Keratinocyte (primary cell): ENCODE measurements at places on chromosomes 12 and 14. TPM values are rescaled to one million over a fixed set of nuclear protein-coding genes. Genes with fewer than 3 reads are reported as not detected.

TPH2 gene
- not detected in 3 replicates for polyA plus RNA-seq

GRCh38 chr12:131355361-131356245, 355.3 kb upstream of the SFSWAP start:
- H3K27me3 ChIP-seq = no peaks in the 10 kb centered on the region
- H3K4me3 ChIP-seq = no peak overlapping the region
- no peak overlapping the region for H3K27ac ChIP-seq
- no peaks in the 10 kb centered on the region for H3K36me3 ChIP-seq
- DNase-seq = no peak

DNA sequence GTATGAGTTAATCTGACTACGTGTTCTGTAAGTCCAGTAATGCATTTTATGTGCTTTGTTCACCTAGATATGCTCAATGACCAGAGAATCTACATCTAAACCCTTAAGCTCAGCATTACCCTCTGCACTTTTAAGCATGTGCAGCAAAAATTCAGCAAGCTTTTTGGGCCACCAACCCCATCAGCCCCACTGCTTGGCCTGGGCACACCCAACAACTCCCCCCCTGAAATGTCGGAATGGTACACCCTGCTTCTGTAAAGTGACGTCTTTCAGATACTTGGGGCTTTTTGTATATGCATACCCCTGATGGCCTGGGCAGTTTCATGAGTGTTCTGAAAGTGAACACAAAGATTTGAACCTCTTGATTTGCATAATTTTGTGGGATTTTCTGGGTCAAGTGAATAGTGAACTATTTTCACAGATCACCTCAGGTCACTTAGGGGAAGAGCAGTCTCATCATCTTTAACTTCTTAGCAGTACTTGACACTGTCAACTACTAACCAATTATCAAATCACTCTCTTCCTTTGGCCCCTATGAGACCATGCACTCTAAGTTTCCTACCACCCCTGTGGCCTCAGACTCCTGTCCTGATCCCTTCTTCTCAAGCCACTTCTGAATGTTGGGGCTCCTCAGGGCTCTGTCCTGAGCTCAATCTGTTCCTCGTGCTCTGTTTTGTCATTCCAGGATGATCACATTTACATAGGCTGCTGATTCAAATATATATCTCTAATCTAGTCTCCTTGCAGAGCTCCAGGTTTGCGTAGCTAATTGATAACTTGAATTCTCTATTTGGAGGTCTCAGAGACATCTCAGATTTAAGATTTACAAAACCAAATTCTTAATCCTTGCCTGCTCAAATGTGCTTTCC, 36.3 kb upstream of the PPM1A start:
- peaks cover 12% of the 10 kb centered on the region for H3K27me3 ChIP-seq
- H3K4me3 ChIP-seq = no peak overlapping the region
- no peak for DNase-seq
- H3K27ac ChIP-seq = no peak overlapping the region
- no peaks in the 10 kb centered on the region for H3K4me1 ChIP-seq
- no peaks in the 10 kb centered on the region for H3K36me3 ChIP-seq

ADCY4 gene
- polyA plus RNA-seq = 0.21 to 0.44 TPM (median 0.23 TPM) in 3 replicates

DNA sequence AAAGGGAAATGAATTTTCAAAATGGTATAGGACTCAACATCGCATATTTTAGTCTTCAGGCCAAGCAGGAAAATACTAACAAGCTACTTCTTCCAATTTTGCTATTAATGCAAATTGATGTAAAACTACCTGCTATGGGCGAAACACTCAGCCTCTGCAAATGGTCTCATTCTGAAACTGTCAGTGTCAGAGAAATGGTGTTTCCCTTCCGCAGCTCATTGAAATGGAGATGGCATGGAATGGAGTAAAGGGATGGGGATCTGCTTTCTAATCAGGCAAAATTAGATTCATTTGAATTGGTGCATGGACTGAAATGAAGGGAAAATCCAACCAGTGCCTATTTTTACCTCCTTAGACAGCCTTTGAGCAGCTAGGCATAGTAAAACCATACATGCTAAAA, 80.4 kb upstream of the EEA1 start:
- H3K27ac ChIP-seq = no peak overlapping the region
- no peak overlapping the region for H3K4me3 ChIP-seq
- no peaks in the 10 kb centered on the region for H3K4me1 ChIP-seq
- no peaks in the 10 kb centered on the region for H3K36me3 ChIP-seq

- H3K4me1 ChIP-seq = peaks cover 5% of the 10 kb centered on the region
- DNase-seq = no peak
- H3K4me3 ChIP-seq = peak overlapping the region; percentile 70
Observed at GRCh38 chr12:123149501-123150274, 1.2 kb downstream of the PITPNM2 start.

DNA sequence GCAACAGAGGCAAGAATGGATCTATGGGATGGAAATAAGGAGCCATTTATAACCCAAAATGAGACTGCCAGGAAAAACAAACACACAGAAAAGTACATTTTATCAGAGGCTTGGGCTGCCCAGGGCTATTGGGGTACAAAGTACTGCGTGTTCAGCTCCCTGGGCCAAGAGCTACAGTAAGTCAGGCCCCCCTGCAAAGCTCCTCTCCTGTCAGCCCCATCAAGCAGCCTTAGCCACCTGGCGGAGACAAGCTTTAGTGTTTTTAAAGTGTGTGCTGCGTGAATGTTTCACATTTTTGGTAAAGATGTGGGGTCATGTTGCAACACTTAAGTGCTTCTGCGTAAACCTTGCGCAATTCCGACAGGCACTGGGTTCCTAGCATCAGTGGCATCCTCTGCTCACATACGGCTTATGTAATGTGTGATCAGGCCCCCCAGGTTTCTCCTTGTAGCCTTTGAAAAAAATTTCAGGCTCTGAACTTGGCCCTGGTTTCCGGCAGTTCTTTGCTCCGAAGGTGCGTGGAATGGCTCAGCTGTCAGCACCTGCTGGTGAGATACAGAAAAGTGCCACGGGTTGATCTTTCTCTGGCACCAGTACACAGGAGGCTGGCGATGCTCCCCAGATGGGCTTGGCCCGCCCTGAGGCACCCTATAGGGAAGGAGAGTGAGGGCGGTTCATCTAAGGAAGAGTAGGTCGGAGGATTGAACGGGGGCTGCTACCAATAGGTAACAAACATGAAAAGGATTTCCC, 198.7 kb upstream of the EEA1 start:
- no peak overlapping the region for H3K27ac ChIP-seq
- DNase-seq = no peak
- H3K4me3 ChIP-seq = no peak overlapping the region

CCDC197 gene
- not detected in 3 replicates for polyA plus RNA-seq

AICDA gene
- polyA plus RNA-seq = not detected in 3 replicates

GRCh38 chr12:31591380-31591901, 505 bp upstream of the DENND5B start:
- H3K36me3 ChIP-seq = no peaks in the 10 kb centered on the region
- no peaks in the 10 kb centered on the region for H3K27me3 ChIP-seq
- DNase-seq = no peak
- peak overlapping the region; percentile 77 for H3K4me3 ChIP-seq
- peak overlapping the region; percentile 14 for H3K27ac ChIP-seq
- no peaks in the 10 kb centered on the region for H3K4me1 ChIP-seq

- no peaks in the 10 kb centered on the region for H3K27me3 ChIP-seq
- H3K4me3 ChIP-seq = no peak overlapping the region
- H3K36me3 ChIP-seq = no peaks in the 10 kb centered on the region
- DNase-seq = no peak
- no peaks in the 10 kb centered on the region for H3K4me1 ChIP-seq
Observed at GRCh38 chr12:70590549-70591226, 46.5 kb downstream of the PTPRB start.

SIX6 gene
- not detected in 3 replicates for polyA plus RNA-seq

JPH4 gene
- polyA plus RNA-seq = 0.01 to 0.04 TPM (median 0.03 TPM) in 3 replicates

RNASE3 gene
- polyA plus RNA-seq = not detected in 3 replicates

GRCh38 chr14:75402867-75403413, 24.9 kb upstream of the JDP2 start:
- DNase-seq = no peak
- H3K4me3 ChIP-seq = no peak overlapping the region
- H3K27me3 ChIP-seq = peaks cover 7% of the 10 kb centered on the region

GRCh38 chr14:83960832-83961512, 1569.0 kb upstream of the FLRT2 start:
- no peak overlapping the region for H3K4me3 ChIP-seq
- no peaks in the 10 kb centered on the region for H3K27me3 ChIP-seq
- H3K27ac ChIP-seq = no peak overlapping the region
- DNase-seq = no peak

DNA sequence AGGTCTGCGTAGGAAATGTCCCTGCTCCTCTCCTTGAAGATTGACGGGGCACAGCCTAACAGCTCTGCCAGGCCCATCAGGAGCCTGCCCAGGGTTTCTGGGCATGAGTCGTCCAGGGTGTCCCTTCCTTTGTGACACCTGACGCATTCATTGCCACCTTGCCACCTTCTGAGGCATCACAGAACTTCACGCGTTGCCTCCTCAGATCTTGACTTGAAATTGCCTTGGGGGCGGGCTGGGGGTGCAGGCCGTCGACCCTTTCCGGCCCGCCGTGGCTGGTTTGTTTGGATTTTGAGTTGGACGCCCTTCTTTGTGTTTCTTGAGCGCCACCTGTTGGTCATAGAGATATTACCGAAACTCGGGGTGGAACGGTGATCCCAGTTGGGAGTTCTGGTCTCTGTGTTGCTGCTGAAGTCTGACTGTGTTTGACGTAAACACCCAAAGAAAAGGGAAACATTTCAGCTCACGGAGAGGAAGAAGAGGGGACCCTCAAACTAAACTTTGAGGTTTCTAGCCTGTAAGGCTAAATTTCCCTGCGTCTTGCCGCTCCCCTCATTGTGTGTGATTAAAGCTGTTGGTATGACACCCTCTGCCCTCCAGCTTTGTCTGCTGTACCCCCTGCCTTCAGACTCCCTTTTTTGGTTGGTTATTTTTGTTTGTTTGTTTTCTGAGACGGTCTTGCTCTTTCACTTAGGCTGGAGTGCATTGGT, 44.6 kb downstream of the MLXIP start:
- H3K4me3 ChIP-seq = peak overlapping the region; percentile 19
- peak overlapping the region; percentile 30 for H3K27ac ChIP-seq
- H3K36me3 ChIP-seq = peaks cover 8% of the 10 kb centered on the region

GRCh38 chr14:22472935-22473854, 115.8 kb downstream of the DAD1 start:
- no peaks in the 10 kb centered on the region for H3K36me3 ChIP-seq
- no peak overlapping the region for H3K4me3 ChIP-seq

DNA sequence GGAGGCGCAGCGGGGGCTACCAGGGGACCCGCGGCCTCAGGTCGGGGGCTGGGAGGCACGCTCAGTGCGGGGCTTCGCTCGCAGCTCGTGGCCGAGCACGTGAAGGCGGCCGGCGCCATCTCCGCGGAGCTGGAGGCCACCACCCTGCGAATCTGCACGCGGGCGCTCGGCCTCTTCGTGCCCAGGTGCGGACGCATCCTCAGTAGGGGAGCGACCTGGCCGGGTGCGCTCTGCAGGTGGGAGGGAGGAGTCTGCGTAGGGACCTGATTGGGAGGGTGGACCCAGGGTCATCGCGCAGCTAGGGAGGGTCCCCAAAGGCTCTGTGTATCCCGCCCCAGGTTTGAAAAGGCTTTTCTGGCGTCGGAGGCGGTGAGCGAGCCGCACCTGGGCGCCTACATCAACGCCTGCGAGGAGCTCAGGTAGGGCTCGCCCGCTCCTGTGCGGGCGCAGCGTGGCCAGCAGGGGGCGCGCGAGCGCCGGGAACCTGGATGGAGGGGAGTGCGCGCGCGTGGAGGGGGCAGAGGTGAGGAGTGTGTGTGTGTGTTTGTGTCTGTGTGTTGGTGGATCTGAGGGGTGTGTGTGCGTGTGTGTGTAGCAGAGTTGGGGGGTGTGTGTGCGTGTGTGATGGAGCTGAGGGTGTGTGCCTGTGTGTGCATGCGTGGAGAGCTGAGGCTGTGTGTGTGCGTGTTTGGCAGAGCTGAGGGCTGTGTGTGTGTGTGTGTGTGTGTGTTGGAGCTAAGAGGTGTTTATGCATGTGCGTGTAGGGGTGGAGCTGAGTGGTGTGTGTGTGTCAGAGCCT, 10.3 kb downstream of the EXOC3L4 start:
- peaks cover 2% of the 10 kb centered on the region for H3K4me1 ChIP-seq
- no peak overlapping the region for H3K27ac ChIP-seq
- H3K36me3 ChIP-seq = no peaks in the 10 kb centered on the region

TSPAN19 gene
- 0.05 to 0.11 TPM (median 0.06 TPM) in 3 replicates for polyA plus RNA-seq

- no peak for DNase-seq
- H3K4me3 ChIP-seq = no peak overlapping the region
- H3K27me3 ChIP-seq = no peaks in the 10 kb centered on the region
Observed at GRCh38 chr14:64943556-64943955, 1.0 kb upstream of the GPX2 start.

DNA sequence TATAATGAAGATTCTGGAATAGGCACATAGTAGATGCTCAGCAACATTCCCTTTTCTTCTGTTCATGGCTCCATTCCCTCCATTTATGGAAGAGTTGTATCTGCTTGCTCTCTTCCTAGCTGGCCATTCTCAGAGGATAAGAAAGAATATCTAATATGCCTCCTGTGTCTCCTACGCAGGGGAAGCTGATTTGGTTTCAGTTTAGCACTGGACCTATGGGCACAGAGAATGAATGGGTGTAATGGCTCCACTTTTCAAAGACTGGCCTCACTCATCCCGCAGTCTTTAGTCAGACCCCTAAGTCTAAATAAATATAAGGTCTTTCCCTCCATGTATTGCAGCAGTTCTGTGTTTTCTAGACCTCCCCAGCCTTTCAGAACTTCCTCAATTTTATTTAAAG, 2.0 kb downstream of the PKP2 start:
- peak overlapping the region; percentile 86 for H3K27ac ChIP-seq
- peaks cover 56% of the 10 kb centered on the region for H3K4me1 ChIP-seq
- H3K4me3 ChIP-seq = peak overlapping the region; percentile 89

TMPRSS12 gene
- not detected in 3 replicates for polyA plus RNA-seq

FOS gene
- 29.2 to 141 TPM (median 121 TPM) in 3 replicates for polyA plus RNA-seq

DNA sequence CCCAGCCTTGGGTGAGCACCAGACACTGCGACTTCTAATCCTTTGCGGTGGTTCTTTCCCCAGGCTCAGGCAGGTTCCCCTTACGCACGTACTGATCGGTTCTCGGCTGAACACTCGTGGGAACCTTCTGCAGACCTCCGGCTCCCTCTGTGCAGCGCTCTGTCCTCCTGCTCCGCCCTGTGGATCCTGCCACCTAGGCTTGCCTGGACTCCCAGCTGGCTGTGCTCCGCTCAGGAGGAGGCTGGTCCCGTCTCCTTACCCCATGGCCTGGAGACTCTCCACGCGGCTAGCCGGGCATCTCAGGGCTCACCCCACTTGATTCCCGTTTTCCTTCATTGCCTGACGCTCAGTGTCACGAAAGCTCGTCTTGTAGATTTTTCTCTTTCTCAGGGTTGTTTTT, 34.7 kb downstream of the TNFAIP2 start:
- H3K27me3 ChIP-seq = peaks cover 18% of the 10 kb centered on the region
- H3K4me1 ChIP-seq = no peaks in the 10 kb centered on the region
- DNase-seq = no peak
- H3K4me3 ChIP-seq = no peak overlapping the region

KRT79 gene
- polyA plus RNA-seq = 0.09 to 0.22 TPM (median 0.12 TPM) in 3 replicates

DNA sequence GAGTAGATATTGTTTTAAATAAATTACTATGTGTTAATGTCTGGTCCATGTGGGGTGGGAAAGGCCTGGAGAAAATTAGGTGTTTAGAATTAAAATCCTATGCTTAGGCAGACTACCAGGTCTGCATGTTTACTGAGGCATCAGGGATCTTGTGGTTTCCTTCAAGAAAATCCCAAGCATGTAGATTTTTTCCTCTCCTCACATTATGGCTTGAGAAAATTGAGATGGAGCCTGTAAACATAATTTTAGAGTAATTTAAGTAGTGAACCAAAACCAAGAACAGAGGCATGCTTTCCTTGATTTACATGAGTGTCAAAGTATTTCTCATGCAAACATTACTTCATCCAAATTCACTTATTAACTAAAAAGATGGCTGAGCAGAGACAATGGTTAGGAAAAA, 823.7 kb downstream of the AACS start:
- no peaks in the 10 kb centered on the region for H3K36me3 ChIP-seq
- no peaks in the 10 kb centered on the region for H3K27me3 ChIP-seq
- no peak overlapping the region for H3K4me3 ChIP-seq
- H3K4me1 ChIP-seq = no peaks in the 10 kb centered on the region
- no peak overlapping the region for H3K27ac ChIP-seq
